ENCODE measurements at places on chromosomes 2 and 18.

DNA sequence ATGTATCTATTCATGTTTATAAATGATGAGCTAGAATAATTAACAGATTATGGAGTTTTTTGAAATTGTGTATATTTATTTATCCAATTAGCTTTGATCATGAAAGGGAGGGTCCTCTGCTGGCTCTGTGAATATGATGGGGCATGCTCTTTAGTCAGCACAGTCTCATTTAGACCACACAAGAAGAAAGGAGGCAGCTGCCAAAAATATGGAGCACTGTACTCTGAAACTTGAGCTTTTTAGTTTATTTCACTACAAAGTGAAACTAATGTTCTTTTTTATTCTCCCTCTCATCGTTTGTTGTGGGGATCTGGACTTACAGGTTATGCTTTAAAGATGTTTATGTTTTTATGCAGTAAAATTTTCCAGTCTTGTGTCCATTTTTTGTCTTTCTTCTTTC is 266.9 kb upstream of the GULP1 start:
- no peak for DNase-seq

DNA sequence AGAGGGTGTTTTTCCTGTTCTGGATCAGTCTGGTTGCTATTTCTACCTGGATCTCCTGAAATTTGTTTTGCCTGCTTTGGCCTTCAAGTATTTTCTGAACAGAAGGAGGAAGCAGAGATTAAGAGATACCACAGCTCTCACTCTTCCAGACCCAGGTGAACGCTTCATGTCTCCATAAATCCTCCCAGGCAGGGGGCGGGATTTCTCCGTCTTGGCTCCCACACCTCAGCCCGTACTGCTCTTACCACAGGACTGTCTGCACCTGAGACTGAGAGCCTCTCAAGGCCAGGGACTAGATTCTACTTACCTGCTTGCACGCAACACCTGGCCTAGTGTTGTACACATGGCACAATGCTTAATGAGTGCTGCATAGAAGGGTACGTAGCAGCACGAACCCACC is 59.9 kb upstream of the LRPPRC start:
- no peak for DNase-seq

DNA sequence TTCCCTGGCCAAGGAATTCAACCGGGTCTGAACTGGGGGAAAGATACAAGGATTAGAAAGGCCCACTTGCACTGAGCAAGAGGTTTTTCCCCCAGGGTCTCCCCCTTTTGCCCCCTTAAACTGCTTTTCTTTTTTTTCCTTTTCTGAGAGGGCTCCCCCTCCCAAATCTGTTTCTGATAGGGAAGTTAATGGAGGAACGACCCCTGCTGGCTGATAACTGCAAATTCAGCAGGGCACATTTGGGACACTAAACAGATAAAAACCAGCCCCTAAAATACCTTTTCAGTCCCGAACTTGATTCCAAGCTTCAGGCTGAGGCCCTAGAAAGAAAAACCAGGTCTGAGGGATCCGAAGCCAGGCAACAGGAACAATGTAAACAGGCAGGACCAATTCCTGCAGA is 1012.4 kb upstream of the CRIM1 start:
- no peak for DNase-seq

GRCh38 chr2:8543060-8543382 is 138.8 kb upstream of the ID2 start:
- DNase-seq, result no peak

DNA sequence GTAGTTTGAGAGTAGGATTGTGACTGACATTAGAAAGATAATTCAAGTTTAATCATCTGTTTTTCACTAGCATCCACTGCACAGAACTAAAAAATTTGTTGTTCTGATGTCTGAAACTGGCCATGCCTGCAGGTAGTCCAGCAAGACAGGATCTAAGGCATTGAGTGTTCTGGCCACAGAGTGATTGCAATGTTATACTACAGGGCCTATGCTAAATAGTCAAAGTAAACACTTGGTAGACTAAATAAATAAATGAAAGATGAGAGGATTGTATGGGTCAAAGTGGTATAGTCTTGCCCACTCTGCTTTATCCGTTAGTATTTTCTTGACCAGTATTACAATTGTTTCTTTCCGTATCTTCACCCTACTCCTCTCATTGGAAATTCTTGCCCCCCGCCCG is 27.6 kb upstream of the FANCL start:
- DNase-seq, result no peak

DNA sequence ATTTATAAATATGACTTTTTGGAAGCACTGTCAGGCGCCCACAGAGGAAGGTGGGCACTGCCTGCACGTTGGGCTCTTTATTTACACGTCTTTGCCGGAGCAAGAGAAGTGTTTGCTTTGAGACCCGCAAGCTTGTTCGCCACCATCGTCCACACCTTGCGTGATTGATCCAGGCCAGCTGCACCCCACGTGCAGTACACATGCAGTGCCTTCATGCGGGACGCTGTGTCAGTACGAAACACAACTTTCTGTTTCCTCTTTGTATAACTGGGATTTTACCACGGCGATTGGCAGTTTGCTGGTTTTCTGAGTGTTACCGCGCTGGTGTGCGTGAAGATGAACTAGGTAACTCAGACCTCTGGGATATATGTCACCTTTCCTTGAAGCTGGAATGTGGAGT is 571.0 kb upstream of the SALL3 start:
- no peak for DNase-seq

GRCh38 chr18:10234912-10235660 is 219.3 kb upstream of the APCDD1 start:
- no peak for DNase-seq

DNA sequence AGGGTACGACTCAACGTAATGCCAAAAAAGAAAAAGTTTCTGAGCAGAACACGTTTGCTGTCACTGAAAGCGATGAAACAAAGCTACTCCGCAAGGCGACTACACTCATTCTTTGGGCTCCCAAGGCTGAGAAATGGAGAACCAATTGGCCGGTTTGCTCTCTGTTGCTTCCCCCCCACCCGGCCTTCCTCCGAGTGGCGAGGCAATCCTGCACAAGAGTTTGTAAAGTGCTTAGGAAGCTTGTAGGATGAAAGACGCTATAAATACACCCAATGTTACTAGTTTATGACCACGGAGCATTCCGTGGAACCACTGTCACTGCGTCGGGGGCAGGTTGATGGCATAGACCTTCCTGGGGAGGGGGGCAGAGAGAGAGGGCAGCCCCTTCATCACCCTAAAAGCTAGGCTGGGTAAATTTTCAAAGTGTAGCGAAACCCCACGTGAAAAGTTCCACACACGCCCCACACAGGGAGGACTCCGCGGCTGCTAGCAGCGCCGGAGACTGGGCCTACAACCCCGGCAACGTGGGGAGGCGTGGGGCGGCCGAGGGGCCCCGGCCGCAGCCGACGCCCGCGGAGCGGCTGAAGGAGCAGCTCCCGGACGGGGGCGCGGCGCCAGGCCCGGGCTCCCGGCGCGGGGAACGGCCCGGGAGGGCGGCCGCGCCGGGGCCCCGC is 915 bp downstream of the CUL3 start:
- DNase-seq, result no peak

GRCh38 chr2:134482766-134483340 is 229.0 kb downstream of the MGAT5 start:
- DNase-seq, result no peak

DNA sequence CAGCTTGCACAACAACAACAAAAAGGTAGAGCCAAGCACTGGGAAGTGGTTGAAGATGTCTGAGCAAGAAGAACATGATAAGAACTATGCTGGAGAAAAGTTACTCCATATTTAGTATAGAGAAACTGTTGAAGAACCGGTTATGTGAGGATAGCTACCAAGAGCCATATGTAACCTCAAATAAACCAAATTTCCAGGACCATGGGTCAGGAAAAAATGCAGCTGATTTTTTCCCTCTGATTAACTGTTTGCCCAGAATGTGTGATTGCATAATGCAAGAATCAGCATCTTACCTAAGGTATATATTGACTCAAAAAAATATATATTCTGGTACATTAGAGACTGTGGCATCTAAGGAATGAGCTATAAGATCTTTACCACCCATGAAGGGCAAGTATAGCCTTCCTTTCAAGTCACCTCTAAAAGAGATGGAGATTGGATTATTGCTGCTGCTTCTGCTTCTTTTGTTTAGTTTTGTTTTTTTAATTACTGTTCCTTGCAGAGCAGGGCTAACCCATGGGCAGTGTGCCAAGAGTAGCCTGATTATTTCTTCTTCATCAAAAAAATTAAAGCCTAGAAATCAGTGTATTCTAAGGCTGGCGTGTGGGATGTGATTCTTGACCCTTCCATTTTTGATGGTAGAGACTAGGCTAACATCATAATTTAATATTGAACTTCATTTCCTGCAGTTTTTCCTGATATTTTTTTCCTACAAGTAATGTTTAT is 76.9 kb upstream of the MAP3K20 start:
- no peak for DNase-seq

- no peak for DNase-seq
Observed at GRCh38 chr2:96205888-96206287, 2.7 kb downstream of the STARD7 start.

DNA sequence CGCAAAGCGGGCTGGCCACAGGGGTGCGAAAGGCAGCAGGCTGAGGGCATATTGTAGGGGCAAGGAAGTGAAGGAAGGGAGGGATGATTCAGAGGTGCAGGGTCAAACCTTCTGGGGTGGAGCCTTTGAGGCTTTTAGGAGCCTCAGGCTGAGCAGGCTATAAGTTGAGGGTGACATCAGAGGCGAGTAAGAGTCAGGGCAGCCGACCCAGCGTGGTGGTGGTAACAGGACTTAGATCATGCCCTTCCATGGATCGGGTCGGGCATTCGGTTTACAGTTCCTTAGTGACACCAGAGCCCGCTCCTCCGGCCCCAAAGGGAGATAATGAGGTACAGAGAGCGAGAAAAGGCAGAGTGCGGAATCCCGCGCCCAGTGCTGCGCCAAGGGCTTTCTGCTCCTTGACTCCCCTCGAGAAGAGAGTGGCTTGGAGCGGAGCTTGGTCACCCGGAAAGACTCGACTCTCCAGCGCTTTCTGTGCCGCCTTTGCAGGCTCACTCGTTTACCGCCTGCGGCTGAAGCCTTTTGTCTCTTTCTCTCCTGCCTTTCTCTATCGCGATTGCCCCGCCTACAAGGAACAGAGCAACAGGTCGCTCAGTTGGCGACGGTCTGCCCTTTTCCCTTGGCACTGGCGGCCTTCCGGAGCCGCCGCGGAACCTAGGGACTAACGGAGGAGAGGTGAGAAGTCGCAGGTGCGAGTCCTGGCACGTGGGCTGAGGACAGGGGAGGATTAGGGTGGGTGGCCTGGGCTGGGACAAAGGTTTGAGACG is 720 bp downstream of the LBX2 start:
- DNase-seq, result no peak

DNA sequence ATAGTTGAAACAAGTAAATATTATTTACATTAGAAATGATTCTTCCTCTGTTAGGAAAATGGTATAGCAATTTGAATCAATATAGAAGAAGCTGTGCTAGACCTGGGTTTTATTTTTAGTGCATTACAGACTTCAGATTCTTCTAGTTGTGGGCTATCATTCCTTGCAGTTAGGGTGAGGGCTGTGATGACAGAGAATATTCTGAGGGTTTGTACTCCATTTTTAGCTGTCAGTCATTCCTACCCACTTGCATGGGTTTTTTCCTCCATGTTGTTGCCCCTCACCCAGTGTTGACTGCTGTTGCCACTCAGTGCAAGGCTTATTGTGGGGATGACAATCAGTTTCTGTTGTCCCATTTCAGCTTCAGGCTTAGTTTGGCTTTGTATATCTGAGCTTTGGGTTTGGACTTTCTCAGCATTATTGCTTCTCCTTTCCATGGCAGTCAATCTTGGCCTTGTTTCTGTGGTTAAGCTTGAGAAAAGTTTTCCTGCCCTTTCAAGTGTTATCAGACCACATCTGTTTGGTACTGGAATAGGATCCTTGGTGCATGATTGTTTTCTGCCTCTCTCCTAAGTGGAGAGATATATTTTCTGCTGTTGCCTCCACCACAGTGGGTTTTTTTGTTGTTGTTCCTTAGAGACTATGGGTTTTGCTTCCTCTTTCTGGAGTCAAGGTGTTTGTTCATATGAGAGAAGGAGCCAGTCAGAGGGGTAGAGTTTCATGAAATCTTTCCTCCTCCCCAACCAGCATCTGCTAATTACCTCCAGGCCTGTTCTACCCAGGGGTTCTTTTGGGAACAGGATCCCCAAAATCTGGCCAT is 312.7 kb upstream of the CWC22 start:
- DNase-seq, result no peak

- DNase-seq, result no peak
Observed at GRCh38 chr2:101864426-101864825, 127.3 kb upstream of the IL1R2 start.

- no peak for DNase-seq
Observed at GRCh38 chr2:68357605-68358337, 7.3 kb upstream of the PLEK start.

GRCh38 chr2:168526641-168527040 is 70.6 kb downstream of the CERS6 start:
- no peak for DNase-seq

- no peak for DNase-seq
Observed at GRCh38 chr2:196473617-196474016, 165.9 kb upstream of the CCDC150 start.

GRCh38 chr2:36449213-36449612 is 93.6 kb downstream of the CRIM1 start:
- no peak for DNase-seq

- no peak for DNase-seq
Observed at GRCh38 chr2:42021464-42021863, 26.4 kb upstream of the PKDCC start.

GRCh38 chr2:67290451-67291290 is 106.5 kb upstream of the ETAA1 start:
- DNase-seq, result no peak

DNA sequence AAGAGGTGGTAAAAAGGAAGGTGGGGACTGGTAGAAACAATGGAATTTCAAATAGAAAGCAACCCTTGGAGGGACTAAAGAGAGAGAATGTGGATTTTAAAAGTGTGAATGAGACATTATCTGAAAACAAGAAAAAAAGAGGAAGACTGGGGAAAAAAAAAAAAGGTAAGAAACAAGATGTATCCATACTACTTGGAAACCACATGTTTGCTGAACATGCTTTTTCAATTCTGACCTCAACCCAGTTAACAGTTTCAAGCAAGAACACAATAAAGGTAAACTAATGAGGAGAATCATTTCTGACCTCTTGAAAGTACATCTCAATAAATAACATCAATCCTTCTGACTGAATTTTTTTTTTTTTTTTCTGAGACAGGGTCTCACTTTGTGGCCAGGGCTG is 2.6 kb downstream of the FARSB start:
- DNase-seq, result no peak

- DNase-seq, result no peak
Observed at GRCh38 chr2:60891180-60891579, 9.8 kb downstream of the REL start.

DNA sequence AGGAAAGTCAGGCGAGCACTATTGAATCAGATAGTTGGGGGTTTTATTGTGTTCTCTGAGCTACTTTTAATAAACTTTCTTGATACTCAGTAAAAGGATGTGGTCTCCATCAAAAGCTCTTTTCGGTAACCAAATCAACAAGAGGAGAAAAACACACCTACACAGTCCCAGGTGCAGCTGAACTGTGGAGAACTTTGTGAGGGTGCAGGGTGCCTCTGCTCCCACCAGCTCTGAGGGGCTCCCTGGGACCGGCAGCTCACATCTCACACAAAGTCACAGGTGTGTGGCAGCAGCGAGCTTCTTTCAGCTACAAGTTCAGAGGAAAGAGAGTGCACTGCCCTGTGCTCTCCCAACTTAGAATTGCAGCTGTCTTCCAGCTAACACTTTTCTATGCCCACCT is 650.4 kb downstream of the RNF144A start:
- peak; percentile 12 for DNase-seq

Measured in stimulated activated CD8-positive, alpha-beta memory T cell treated with anti-CD3 and anti-CD28 coated beads, Interleukin-7, amount 100 ng/mL, for 1 hour (primary cell).